CD14-positive monocyte (primary cell): ENCODE measurements at places on chromosomes 12 and 14.

GRCh38 chr14:99667821-99668220 is 16.3 kb upstream of the CYP46A1 start:
- DNase-seq: no peak

GRCh38 chr12:6772331-6772695 is at the start of gene LAG3:
TSS of gene LAG3 (plus strand) at chr12:6772520. CDS start at chr12:6772853, 333 bp downstream.
- DNase-seq: no peak

- no peak for DNase-seq
These were observed 95.3 kb downstream of the BICD1 start for GRCh38 chr12:32201976-32202375.

DNA sequence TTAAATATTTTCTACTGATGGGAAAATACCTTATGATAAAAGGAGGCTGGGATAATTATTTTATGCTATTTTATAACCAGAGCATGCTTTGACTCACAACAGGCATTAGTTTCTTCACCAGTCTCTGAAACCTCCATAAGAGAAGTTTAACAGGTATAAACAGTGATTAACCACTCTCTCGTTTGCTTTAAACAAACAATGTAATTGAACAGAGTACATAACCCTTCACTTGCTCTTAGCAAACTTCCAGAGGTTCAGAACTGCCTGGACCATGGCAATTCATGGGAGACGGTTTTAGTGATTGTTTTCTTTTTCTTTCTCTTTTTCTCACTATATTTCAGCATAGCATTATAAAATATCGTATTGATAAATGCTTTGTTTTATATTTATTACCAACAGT is 35.3 kb downstream of the CFAP251 start:
- no peak for DNase-seq

GRCh38 chr14:95998656-95999055 is 40.5 kb upstream of the C14orf132 start:
- no peak for DNase-seq

DNA sequence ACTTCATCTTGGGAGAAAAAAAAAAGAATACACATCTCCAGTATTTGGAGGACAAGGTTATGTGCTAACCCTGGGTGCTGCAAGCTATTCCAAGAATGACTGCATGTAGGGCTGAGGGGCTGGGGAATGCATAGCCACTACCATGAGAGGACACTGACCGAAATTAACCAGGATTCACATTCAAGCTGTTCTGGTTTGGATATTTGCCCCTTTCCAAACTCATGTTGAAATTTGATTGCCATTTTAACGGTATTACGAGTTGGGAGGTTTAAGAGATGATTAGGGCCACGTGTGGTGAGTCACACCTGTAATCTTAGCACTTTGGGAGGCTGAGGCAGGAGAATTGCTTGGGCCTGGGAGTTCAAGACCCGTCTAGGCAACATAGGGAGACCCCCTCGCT is 18.5 kb upstream of the MARK3 start:
- no peak for DNase-seq

- no peak for DNase-seq
These were observed 86.6 kb downstream of the BORCS5 start for GRCh38 chr12:12443431-12443878.

DNA sequence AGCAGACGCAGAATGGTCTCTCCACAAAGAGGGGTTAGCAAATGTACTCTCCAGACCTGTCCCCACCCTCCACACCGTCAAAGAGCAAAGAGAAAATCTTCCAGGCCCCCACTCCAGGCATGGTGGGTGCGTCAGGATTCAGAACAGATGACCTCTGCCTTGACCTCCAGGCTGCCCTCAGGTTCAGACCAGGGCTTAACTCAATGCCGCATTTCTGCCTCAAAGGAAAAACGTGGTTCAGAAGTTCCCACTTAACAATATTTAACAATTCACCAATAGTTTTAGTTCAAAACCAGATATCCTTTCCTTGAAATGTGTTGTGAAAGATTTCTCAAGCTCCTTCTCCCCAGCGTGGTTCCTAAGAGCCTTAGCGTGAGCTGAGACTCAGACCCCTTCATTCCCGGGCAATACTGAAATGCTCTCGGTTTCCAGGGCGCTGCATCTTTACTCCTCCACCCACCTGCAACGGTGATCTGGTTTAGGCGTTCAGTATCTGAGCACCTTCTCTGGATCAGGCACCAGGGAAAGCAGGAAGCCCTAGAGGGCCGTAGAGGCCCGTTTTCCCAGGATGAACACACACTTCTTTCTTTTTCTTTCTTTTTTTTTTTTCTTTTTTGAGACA is 22.9 kb downstream of the HSP90AA1 start:
- DNase-seq: no peak

DNA sequence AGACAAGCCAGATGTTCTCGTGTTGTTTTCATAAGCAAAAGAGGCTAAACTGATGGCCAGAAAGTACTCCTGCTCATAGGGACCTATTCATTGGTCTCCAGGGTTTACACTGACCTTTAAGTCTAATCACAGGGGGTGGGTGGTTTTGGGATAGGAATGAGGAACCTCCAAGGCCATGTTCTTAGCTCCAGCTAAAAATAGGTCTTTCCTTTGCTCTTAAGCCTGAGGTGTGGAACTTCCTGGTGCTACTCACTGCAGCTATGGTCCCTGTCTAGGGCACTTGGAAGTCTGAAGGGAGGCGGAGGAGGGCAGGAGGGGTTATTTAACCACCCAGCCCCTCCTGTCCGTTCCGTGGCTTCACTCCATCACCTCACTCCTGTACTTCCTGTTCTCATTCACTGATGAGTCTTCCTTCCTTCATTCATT is 18.6 kb downstream of the GPRC5A start:
- no peak for DNase-seq

GRCh38 chr12:13980538-13981295 is 685 bp downstream of the GRIN2B start:
- no peak for DNase-seq
